ENCODE measurements at places on chromosomes 2 and 18. TPM values are rescaled to one million over a fixed set of nuclear protein-coding genes. Genes with fewer than 3 reads are reported as not detected.

TGFA gene
- total RNA-seq = 0.28 TPM

ALPG gene
- not detected for total RNA-seq

SDC1 gene
- 16.8 TPM for total RNA-seq

TEX44 gene
- total RNA-seq = not detected

SCN1A gene
- total RNA-seq = 0.28 TPM

LCT gene
- total RNA-seq = not detected

TMX3 gene
- 104 TPM for total RNA-seq

GPR35 gene
- total RNA-seq = 0.74 TPM

UBXN2A gene
- total RNA-seq = 13.4 TPM

SP140 gene
- total RNA-seq = under 0.01 TPM

Data from smooth muscle cell of bladder (primary cell).